GM04503 (cell line): ENCODE measurements at places on chromosomes 12 and 14.

GRCh38 chr14:71538288-71538687 is 393.9 kb upstream of the RGS6 start:
- no peak for DNase-seq

DNA sequence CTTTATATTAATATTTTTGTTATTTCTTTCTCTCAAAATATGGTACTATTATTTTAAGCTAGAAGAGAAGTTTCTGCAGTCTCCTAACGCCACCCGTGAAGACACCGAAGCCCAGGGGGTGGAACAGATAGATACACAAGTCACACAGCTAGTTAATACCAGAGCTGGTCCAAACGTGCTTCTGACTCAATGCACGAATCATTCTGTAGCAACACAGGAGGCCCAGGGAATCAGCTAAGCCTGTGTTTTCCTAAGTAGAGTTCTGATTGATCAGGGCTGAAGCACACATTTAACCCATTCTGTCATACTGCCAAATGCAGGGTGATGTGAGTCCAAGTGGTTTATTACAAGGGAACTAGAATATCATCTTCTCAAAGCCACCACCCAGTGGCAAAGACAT is 116.9 kb upstream of the PWP1 start:
- no peak for DNase-seq

GRCh38 chr14:57323721-57324120 is 55.0 kb downstream of the AP5M1 start:
- no peak for DNase-seq

- no peak for DNase-seq
Measured at GRCh38 chr12:132665794-132666193, 21.3 kb downstream of the POLE start.

DNA sequence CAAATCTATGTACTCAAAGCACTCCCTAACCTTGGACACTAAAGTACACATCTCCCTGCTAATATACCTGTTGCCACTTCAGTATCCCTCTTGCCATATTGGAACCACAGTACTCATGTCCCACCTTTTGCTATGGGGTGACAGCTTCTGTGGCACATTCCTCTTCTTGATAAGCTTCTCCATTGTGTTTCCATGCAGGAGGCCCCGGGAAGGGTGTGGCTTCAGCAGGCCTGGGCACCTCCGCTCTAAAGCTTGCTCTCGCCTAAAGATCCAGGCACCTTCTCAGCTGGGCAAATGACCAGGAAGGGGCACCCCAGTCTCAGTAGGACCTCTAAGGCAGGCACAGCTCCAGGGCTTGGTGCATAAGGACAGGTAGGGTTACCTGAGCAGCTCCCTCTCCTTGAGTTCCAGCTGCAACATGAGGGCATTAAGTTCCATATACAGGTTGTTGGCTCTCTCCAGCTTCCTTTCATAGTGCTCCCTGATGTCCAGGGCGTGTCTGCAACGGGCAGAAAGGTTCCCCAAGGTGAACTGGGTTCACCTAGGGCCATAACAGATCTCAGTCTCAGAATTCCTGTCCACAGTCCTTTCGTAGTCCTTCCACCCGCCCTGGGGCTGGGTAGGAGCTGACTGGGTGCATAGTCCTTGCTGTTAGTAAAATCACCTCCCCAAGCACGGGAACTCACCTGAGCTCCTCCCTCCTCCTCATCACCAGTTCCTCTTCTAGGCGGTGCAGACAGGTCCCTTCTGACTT is 15.9 kb downstream of the MAP3K12 start:
- no peak for DNase-seq

DNA sequence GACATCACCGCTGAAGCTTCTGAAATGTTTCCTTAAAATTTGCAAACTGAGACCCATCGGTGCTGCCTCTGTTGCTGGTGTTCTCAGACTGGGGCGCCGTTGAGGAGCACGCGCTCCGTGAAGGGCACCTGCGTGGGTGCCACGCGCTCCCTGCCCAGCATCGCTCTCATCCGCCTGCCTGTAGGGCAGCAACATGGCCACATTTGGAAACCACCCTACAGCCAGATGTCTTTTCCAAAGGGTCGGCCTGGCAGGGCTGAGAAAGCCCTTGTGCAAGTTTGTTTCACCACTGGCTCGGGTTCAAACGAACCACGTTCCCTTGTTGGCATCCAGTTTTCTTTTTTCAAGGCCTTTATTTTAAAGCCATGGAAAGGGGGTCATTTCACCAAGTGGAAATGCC is 13.9 kb downstream of the ADGRD1 start:
- no peak for DNase-seq

- no peak for DNase-seq
Measured at GRCh38 chr14:104777808-104778249, 17.7 kb downstream of the AKT1 start.

DNA sequence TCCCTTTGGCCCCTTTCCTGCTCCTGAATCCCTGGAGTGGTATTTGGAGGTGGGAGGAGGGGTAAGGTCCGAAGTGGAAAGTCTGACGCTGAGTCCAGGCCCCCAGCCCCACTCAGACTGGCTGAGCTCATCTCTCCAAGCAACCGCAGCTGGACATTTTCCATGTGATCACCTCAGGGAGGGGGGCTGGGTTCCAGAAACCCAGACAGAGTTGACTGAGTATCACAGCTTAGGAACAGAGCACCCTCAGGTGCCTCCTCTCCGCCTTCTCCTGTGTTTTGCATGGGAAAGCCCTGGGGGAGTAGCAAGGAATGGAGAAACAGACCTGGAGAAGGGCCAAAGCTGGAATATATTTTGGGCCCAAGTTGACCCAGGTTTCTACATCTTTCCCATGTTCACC is 8.0 kb upstream of the ITGA5 start:
- no peak for DNase-seq

- DNase-seq, result no peak
Measured at GRCh38 chr12:2173971-2174370, 121.2 kb downstream of the CACNA1C start.

- no peak for DNase-seq
Measured at GRCh38 chr12:43293396-43293795, 258.6 kb downstream of the ADAMTS20 start.

DNA sequence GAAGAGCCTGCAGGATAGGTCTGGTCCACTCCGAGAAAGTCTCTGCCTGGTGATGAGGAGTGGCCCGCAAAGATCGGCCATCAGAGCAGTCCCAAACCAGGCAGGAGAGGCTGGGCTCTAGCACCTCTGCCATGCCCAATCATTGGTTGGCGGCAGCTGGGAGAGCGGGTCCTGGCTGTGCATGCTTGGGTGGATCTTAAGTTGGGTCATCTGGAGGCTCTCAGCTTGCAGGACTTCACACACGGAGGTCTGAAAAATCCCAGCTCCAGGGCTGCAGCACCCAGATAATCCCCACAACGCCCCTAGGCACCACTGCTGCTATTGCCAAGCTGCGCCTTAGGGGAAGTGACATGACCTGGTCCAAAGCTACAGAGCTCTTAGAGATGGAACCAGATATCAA is 766.7 kb upstream of the TBX3 start:
- no peak for DNase-seq

DNA sequence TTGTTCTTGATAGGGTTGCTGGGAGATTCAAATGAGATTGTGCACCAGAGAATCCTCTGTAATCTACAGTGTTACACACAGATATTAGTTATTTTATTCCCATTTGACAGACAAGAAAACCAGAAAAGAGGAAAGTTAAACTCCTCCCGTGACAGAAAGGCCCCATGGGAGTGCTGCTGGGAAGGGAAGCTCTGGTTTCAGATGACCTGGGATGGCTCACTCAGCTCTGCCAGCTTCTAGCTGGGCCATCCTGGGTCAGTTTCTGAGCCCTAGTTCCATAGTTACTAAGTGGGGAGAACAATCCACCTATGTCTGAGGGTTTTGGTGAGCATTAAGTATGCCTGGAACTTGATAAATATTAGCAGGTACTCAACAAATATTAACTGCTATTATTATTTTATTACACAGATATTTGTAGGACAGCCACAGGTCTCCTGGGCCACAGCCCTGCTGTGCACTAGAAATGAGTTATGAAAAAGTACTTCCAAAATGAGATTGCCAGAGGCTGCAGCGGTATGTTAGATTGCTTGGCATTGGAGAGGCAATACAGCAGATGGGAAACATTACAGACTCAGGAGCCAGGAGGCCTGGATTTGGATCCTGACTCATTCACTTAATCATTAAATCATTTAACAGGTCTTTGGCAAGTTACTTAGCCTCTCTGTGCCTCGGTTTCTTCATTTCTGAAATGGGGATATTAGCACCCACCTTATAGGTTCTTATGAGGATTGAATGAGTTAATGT is 47.1 kb upstream of the STON2 start:
- no peak for DNase-seq

DNA sequence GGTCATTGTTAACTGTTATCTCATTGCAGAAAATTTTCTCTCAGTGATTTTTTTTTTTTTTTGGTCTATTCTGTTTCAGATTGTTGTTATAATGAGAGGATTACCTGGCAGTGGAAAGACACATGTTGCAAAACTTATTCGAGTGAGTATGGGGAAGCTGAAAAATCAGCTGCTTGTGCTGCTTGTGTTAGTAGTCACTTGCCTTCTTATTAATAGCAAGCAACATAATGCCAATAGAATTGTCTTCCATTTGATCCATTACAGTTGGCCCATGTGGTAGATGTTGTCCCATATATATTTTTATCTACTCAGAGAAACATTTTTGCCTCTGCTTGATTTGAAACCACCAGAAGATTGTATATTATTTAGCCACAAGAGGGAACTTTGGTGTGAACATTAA is 53.0 kb downstream of the YLPM1 start:
- no peak for DNase-seq

DNA sequence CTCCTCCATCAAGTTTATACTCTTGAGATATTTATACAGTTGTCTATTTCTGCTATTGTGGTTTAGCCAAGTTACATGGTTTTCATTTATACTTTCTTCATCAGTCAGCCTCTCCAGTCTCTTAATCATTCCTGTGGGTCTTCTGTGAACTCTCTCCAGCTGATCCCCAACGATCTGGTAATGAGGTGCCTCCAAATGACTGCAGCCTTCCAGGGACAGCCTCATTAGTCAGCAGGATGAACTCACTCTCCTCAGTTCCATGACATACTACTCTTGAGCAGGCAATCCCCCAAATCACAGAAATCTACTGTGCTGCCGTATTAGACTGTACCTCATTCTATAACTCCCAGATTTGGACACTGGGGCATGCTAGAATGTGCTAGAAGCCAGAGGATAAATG is 15.3 kb downstream of the AREL1 start:
- peak; percentile 66 for DNase-seq

- DNase-seq, result no peak
Measured at GRCh38 chr12:126963825-126964224, 1303.1 kb upstream of the TMEM132C start.

GRCh38 chr12:50072198-50072907 is 12.8 kb upstream of the SMARCD1 start:
- no peak for DNase-seq

DNA sequence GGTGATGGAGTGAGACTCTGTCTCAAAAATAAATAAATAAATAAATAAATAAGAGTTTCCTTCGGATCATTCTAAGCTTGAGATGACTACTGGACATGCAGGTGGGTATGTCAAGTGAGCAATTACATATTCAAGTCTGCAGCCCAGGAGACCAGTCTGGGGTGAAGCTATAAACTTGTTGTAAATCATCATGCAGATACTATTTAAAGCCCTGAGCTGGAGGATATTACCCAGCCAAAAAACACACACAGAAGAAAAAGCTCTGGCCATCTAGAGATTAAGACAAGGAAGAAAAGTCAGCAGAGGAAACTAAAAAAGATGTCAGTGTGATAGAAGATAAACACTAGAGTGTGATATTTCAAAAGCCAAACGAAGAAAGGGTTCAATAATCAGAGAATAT is 47.0 kb upstream of the PDZRN4 start:
- DNase-seq, result no peak

DNA sequence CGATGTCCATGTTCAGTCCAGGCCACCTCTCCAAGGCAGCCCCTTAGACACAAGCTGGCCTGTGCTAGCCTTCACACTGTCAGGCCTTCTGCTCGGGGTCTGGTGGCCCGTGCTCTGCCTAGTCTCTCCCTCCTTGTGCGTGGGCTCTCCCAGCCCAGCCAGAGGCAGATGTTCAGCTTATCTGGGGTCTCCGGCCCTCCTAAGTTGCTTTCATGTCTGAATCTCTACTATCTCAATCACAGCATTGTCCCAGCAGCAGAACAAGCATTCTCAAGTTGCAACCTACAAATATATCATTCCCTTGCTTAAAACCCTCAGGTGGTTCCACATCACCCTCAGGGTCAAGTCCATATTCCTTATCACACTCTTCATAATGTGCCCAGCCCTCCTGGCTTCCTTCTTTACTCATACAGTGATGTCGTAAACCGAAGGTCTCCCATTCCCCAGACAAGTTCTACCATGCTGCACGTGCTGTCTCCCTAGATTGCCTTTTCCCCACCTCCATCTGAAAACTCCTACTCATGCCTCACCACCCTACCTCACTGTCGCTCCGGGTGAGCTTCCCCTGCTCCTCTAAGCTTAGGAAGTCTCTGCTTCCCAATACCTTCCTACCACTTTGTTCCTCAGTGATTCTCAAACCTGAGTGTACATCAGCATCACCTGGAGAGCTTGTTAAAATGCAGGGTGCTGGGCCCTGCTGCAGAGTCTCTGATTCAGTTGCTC is 1.5 kb downstream of the KRT73 start:
- DNase-seq, result no peak

- no peak for DNase-seq
Measured at GRCh38 chr12:15527201-15528080, 205.1 kb downstream of the PTPRO start.

DNA sequence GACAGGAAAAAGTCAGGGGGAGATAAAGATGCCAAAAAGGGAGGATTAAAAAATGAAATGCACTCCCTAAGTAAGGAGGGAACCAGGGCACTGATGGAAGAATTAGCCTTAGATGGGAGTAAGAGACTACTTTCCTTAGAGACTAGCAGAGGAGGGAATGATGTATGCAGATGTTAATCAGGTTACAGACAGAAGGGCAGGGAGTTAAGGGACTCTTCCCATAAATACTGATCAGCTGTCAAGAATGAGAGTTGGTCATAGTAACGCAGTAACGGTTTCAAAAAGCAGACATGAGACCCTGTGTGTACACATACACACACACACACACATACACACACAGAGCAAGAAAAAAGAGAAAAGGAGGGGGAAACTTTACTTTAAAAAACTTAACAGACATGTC is 93.4 kb downstream of the PHLDA1 start:
- DNase-seq, result no peak

DNA sequence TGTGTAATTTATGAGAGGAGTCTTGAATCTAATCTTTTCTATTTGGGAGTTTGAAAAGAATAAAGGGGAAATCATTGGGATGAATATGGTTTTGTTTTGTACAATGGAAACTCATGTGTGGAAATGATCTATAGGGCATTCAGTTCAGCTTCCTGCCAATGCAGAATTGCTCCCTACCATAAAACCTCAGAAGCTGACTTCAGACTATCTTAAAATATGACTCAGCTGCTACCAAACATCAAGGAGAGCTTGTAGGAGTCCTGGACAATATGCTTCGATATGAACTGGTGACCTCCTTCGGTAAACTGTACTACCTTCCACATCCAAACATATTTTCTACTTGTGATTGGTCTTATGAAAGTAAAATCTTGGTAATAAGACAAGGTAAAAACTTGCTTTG is 160.6 kb downstream of the CAPZA3 start:
- DNase-seq, result no peak

DNA sequence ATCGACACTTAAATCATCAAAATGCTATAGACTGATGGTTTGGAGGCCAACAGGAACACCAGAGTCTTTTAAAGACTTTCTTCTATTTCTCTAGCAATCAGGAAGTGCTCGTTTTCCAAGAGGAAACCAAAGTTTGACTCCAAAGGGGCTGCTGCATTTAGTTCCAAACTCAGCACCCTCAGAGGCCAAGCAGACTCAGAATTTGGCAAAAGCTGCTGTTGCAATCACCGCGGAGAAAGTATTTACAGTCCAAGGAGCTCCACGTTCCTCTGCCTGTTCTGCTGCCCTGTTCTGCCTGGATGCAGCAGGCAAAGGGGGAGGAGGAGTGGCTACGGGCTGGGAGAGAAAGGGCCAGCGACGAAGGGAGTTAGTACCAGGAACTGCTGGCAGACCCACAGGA is 325.1 kb downstream of the BCL11B start:
- DNase-seq, result no peak
